ENCODE measurements at places on chromosomes 16 and 17. TPM values are rescaled to one million over a fixed set of nuclear protein-coding genes. Genes with fewer than 3 reads are reported as not detected.

Gene E4F1
- 37.3 TPM for total RNA-seq

Gene C1QL1
- 1.4 TPM for total RNA-seq

Gene TBKBP1
- 12.9 TPM for total RNA-seq

Gene PARN
- total RNA-seq, result 25.3 TPM

Gene EPN3
- total RNA-seq, result 0.26 TPM

Gene HOXB7
- total RNA-seq, result 13.2 TPM

Gene SMPD3
- total RNA-seq, result not detected

Gene CPHXL
- total RNA-seq, result not detected

Gene MIF4GD
- 5.8 TPM for total RNA-seq

Gene ADORA2B
- 14.9 TPM for total RNA-seq

Gene ZNF646
- total RNA-seq, result 17.1 TPM

Gene HIC1
- total RNA-seq, result 97.0 TPM

Gene SSTR5
- 0.32 TPM for total RNA-seq

Gene FN3K
- total RNA-seq, result 1.4 TPM

Gene ZNF263
- 34.6 TPM for total RNA-seq

Gene HSD17B2
- total RNA-seq, result 8.3 TPM

Gene ATP1B2
- not detected for total RNA-seq

Gene CIAO3
- 26.3 TPM for total RNA-seq
